Urinary bladder (tissue), 4 donors: ENCODE measurements at places on chromosomes 3 and 15. TPM values are rescaled to one million over a fixed set of nuclear protein-coding genes. Genes with fewer than 3 reads are reported as not detected.

- DNase-seq, result no peak
These were observed 70.9 kb upstream of the GCNT3 start for GRCh38 chr15:59540654-59541053.

Gene SNX33
- 11.1 TPM for total RNA-seq

GRCh38 chr15:64740311-64741170 lies 34.8 kb downstream of the RBPMS2 start:
- peak; percentile 53 for DNase-seq

GRCh38 chr3:124174910-124175874 lies 183.3 kb upstream of the ROPN1 start:
- no peak for DNase-seq

DNA sequence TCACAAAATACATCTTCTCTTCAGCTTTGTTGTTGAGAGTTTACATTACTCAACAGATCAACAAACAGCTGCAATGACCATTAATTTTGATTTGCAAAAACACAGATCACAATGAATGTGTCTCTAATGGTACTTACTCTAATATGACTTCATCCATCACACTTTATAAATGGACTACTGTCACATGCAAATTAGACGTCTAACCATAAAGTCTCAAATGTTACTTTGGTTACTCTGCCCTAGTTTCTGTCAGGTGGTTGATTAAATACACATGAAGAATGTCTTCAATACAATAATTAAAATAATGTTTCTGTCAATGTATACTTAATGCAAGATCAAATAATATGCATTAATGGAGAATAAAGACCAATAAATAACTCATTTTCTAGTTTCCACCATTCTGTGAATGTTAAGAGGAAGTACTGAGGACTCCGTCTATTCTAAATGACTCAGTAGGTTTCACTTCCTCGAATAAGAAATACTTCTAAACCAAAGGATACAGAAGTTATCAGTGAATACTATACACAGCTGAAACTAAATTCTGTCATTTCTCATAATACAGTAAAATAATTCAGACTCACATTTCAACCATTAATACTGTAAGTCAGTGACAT lies 145.8 kb downstream of the CBLB start:
- no peak for DNase-seq

DNA sequence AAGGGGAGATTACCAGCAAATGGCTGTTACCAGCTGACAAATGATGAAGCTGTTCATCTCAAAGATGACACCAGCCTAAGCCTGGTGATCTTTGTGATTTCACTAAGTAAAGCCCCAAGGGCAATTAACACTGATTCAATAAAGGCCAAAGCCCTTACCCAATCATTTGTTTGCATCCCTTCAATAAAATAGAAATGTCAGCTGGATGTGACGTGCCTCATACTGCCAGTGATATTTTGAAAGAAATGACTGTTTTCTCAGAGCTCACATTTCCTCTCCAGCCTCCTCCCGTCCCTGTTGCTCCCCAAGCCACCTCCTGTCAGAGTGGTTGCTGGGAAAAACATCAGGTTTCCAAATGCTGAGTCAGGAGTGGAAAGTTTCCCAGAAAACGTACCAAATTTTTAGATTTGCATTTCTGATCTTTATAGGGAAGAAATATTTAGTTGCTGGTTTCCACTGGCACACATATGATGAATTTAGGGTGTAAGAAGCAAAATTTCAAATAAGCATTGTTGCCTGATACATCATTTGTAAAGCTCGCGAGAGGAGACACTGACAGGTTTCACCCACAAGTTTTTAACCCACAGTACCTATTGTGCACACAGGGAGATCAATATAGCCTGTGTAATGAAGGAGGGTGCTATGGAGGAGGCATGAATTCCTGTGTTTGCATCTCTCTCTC lies 21.0 kb downstream of the C2CD4A start:
- DNase-seq, result no peak

- no peak for DNase-seq
These were observed 175.0 kb downstream of the CFAP20DC start for GRCh38 chr3:58874795-58875194.

DNA sequence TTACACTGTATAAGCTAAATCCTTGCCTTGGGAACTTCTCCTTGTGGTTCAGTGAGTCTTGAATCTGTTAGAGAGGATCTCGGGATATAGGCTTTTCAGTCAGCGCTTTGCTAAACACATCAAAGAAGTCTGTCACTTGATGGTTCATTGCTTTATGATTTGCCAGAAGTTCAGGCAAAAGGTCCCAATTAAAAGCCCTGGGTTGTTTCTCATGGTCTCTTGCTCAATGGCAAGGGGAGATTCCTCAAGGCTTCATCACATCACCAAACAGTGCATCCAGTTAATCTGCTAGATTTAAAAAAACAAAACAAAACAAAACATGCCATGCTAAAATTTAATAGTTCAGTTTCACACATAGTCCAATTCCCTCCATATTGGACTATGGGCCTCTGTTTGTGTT lies 114.8 kb downstream of the FILIP1L start:
- DNase-seq, result no peak

GRCh38 chr3:39937315-39937714 lies 127.9 kb downstream of the MYRIP start:
- DNase-seq, result no peak

GRCh38 chr3:127675651-127676391 lies 3.1 kb downstream of the ABTB1 start:
- no peak for DNase-seq

GRCh38 chr3:136192831-136193230 lies 3.3 kb downstream of the MSL2 start:
- DNase-seq, result no peak

DNA sequence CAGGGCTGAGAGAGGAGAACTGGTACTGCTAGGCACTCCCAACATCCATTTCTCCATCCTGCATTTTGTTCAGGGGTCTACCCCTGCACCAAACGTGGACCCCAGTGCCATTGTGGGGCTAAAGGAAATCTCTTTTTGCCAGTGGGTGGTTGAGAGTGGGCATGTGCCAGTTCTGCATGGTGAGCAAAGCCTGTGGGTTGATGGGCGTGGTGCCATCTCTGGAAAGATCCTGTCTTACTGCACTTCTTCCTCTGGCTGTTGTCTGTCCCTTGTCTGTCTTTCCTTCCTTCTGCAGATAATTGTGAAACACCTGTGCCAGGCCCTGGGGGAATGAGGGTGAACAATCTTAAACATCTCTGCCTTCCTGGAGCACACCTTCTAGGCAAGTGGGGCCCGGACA lies 1.4 kb upstream of the RARRES1 start:
- DNase-seq, result no peak

Gene IL17RB
- total RNA-seq, result 1.5 TPM

Gene TMF1
- total RNA-seq, result 68.4 TPM

- no peak for DNase-seq
These were observed at the start of gene TMOD2 for GRCh38 chr15:51750792-51751696. TMOD2 (plus strand) TSS chr15:51751597; CDS start chr15:51766442, 14,845 bp downstream.

DNA sequence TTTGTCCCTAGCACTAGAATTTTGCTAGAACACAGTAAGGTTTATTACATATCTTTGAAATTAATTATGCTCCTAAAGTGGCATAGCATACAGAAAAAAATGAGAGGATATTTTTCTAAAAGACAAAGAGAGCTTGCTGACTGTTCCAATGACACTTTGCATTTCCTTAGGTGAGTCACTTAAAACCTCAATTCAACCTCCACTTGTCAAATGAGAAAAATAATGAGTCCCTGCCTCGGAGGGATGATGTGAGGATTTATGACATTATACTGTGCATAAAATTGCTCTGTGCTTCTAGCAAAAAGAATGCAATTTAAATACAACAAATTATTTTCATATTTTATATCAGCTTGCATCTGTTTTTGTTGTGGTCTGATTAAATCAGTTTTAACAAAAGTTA lies 1417.0 kb upstream of the ALCAM start:
- DNase-seq, result no peak
